Stomach (tissue), 19 donors: ENCODE measurements at places on chromosomes 6 and 20. TPM values are rescaled to one million over a fixed set of nuclear protein-coding genes. Genes with fewer than 3 reads are reported as not detected.
A peak's percentile ranks its signal among the peaks of the same experiment; 100 is the strongest.

The BHLHE23 gene
- not detected for total RNA-seq

The SUPT3H gene
- not detected for total RNA-seq

The NFKBIL1 gene
- total RNA-seq, result 0.45 TPM

The TNFRSF6B gene
- 1.1 TPM for total RNA-seq

The LCA5 gene
- total RNA-seq, result 5.5 TPM

The DZANK1 gene
- 1.4 TPM for total RNA-seq

GRCh38 chr6:112626468-112627082 lies 279.4 kb downstream of the RFPL4B start:
- DNase-seq, result no peak

DNA sequence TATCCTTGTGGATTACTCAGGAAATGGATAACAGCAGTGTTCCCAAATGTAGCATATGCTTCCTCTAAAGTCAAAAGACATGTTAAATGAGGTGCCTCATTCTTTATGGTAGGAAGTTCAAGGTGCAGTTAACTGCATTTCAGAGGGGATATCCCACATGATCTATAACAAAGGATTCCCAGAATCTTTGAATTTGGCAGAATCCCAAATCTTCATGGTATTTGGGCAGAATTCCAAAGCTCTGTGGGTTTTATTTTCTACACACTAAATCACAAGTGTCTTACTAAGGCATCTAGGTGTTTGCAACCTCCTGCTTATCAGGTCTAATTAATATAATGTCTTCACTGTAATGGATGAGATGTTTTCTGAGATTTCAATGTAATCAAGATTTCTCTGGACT lies 364.3 kb upstream of the MAN1A1 start:
- no peak for DNase-seq

- DNase-seq, result no peak
Measured at GRCh38 chr6:73704260-73704659, 8.3 kb downstream of the CD109 start.

- no peak for DNase-seq
Measured at GRCh38 chr6:11212664-11213063, 19.8 kb downstream of the NEDD9 start.

DNA sequence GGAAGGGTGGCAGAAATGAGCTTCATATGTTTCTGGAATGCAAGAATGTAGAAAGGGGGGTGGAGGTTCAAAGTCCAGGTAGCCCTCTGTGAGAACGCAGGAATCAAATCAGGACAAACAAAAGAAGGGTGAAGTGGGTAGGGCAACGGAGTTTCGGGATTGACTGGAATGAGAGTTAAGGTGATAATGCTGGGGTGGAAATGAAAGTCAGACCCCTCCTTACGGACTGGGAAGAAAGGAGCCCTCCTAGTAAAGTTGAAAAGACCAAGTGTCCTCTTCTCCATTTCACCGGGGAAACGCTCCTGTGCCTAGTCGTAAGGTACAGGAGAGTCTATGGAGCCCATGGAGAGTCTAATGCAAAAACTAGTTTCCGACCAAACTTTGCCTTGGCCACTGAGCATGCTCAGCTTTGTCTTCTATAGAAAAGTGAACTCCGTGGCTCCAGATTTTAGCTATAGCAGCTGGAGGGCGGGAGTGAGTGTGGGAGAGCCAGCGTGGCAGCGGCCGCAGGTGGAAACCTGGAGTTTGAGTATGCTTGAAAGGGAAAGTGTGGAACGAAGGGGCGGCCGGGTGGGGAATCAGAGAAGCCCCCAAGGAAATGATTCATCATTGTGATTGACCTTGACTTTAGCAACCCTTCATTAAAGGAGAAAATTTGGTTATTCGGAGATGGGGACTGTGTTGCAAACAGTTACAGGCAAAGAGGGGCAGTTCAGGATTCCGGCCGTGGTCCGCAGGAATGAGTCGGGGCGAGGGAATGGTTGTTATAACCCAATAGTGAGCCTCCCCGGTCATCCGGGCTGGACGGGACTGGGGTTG lies 1.3 kb upstream of the LRRC1 start:
- DNase-seq, result peak; percentile 91

DNA sequence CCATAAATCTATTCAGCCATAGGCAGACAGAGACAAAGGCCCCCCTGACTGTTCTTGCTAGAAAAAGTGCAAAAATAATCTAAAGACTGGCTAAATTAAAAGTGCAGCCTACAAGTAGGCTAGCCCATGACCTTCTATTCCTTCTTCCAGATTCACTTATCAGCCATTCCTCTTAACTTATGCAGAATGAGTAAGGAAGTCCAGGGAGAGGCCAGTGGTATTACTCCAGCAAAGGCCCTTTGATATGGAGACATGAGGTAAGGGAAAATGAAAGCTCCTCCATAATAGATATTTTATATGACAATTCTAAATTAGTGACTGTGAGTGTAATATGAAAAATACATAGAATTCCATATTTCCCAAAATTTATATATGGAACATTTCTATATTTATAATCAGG lies 199.4 kb downstream of the TBC1D32 start:
- DNase-seq, result no peak

GRCh38 chr20:60056407-60057122 lies 98.3 kb downstream of the CDH26 start:
- no peak for DNase-seq

DNA sequence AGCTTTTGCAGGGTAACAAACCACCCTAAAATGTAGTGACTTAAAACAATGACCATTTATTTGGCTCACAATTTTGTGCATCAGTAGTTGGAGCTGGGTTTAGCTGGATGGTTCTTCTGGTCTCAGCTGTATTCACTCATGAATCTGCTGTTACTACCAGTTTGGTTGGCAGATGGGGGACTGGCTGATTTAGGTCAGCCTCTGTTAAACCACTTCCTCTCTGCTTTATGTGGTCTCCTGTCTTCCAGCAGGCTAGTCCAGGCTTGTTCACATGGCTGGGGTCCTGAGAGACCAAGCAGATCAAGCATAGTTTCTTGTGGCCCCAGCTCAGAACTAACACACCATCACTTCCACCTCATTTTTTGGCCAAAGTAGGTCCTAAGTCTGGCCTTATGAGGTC lies 67.2 kb upstream of the LAMP5 start:
- DNase-seq, result no peak

DNA sequence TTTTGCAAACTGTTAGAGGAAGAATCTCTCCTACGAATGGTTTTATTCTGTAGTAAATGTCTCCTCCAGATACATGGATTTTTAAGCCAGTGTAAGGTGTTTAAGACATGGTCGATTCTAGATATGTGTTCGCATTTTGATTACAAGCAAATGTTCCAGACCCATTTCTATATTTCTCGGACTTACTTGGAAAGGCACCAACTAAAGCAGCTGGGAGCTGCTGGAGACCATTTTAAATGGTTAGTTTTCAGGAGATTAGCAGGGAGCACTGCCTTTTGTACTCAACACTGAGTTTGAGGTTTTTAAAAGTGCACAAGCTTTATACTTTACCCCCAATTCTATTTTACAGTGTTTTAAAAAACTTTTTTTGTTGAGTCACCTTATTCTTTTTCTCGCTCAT lies 857.0 kb downstream of the KIF16B start:
- no peak for DNase-seq
